Hippocampal formation (tissue), 2 donors: ENCODE measurements at places on chromosomes 2 and 18.

DNA sequence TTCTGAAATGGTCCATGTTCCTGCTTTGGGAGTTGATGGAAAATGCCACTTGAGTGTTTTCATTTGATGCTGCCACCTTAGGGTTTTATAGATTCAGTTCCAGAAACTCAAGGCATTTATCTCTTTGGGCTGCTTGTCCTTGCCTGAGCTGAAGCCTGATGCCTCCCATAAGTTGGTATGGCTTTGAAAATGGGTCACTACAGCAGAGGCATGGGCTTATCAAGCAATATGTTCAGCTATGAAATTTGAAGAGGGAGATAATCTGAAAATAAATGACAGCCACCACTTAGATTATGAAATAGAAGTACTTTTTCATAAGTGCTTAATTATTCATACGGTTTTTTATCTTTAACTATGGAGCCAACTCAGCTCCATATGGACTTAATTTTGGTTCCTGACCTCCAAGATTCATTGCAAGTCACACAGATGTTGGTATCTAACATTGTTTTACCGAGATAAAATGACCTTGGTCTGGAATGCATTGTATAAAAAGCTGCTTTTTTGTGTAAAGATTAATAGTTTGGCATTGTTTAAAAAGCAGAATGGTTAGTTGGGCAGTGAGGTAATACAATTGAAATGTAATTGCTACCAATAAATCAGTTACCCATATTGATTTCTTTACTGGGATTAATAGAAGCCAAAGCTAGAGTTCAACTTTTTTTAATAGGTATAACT is 4.5 kb downstream of the SLC14A1 start:
- DNase-seq: no peak

- DNase-seq: no peak
Measured at GRCh38 chr2:3563521-3563976, 5.4 kb upstream of the RNASEH1 start.

DNA sequence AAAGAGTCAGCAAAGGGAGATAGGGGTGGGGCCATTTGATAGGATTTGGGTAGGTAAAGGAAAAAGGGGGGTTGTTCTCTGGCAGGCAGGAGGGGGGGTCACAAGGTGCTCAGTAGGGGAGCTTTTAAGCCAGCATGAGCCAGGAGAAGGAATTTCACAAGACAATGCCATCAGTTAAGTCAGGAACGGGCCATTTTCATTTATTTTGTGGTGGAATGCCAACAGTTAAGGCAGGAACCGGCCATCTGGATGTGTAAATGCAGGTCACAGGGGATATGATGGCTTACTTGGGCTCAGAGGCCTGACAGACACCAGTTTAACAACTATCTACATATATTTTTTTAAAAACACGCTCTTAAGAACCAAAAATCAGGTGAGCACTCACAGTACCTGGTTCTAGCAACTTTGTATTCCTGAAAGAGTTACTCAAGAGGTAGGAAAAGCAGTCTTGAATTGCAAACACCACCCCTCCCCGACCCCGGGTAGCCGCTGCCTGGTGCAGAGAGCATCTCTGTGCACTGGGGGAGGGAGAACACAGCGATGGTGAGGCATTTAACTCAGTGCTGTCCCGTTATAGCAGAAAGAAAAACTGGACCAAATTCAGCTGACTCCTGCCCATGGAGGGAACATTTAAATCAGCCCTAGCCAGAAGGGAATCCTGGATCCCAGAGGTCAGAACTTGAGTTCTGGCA is 414.5 kb upstream of the KLHL29 start:
- no peak for DNase-seq

GRCh38 chr2:45724335-45724734 is 72.9 kb downstream of the PRKCE start:
- DNase-seq: no peak

- DNase-seq: no peak
Measured at GRCh38 chr2:68606759-68607158, 36.6 kb upstream of the PROKR1 start.

GRCh38 chr2:68839260-68839833 is 31.9 kb downstream of the BMP10 start:
- DNase-seq: no peak

GRCh38 chr2:974502-974901 is 23.9 kb downstream of the SNTG2 start:
- DNase-seq: no peak

DNA sequence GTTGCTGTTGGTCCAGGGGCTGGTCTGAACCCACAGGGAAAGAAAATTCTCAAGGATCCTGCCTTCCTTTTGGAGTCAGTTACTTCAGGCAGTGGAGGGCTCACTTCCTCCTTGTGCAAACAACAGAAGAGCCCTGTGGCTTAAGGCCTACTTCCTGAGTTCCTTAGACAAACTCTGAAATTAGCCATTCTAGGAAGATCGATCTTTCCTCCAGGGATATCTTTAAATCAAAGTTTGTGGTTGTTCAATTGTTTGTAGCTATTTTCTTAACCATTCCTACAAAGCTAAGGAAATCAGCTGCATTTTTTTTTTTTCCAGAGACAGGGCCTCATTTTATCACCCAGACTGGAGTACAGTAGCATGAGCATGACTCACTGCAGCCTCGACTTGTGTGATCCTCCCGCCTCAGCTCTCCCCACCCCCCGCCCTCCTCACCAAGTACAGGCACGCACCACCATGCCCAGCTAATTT is 156.0 kb downstream of the TANC1 start:
- no peak for DNase-seq

DNA sequence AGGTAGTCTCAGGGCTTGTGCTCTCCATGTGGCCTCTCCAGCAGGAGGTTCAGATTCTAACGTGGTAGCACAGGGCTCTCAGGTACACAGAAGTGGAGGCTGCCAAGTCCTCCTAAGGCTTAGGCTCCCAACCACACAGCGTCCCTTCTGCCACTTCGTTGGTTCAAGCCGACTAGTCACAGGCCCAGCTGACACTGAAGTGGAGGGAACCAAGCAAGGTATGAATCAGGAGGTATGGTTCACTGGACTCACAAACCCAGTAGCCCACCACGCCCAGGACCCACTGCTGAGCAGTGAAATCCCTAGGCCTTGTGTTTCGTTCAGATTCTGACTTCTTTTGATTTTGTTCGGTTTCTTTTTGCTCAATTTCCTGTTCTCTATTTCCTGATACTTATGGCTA is 46.0 kb upstream of the SEC11C start:
- no peak for DNase-seq

GRCh38 chr2:198283146-198283545 is 478.8 kb downstream of the PLCL1 start:
- no peak for DNase-seq

DNA sequence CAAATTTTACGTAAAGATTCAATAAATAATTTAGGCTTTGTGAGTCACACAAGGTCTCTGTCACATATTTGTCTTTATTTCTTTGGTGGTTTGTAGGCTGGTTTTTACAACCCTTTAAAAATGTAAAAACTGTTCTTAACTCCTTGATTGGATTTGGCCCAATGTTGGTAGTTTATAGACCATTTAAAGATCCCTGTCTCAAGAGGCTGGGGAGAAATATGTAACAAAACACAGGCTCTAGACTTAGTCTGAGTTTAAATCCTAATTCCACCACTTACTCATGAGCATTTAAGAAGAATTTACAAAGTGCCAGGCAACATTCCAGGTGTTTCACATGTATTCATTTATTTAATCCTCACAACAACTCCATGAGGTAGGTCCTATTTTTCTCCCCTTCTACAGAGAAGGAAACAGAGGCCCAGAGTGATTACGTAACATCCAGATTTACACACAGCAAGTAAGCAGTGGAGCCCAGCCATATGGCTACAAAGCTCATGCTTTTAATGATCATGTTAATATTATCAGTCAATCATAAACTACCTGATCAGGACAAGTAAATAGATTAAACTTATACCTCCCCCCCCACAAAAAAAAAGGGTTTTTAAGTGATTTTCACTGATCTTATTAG is 416.6 kb upstream of the ACVR2A start:
- no peak for DNase-seq

GRCh38 chr18:14221689-14222088 is 89.5 kb upstream of the ZNF519 start:
- DNase-seq: no peak

DNA sequence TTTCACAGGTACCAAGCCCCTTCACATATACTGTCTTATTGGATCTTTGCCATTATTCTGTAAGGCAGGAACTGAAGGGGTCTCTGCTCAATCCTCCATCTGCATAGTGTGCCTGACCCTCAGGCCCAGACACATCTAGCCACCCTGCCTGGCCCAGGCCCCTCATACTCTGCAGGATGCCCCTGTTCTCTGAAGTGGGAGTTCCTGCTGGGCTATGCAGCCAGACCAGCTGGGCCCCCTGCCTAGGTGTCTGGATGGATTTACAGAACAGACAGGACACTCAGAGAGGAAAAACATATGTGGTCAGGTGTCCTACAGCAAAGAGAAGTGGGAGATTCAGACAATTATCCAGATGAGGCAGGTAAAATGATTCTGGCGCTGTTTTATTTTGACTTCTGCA is 42.0 kb downstream of the SLC4A5 start:
- no peak for DNase-seq

- DNase-seq: no peak
Measured at GRCh38 chr2:233411162-233411561, 56.9 kb downstream of the DGKD start.

- DNase-seq: no peak
Measured at GRCh38 chr2:153347818-153348495, 130.6 kb downstream of the RPRM start.

DNA sequence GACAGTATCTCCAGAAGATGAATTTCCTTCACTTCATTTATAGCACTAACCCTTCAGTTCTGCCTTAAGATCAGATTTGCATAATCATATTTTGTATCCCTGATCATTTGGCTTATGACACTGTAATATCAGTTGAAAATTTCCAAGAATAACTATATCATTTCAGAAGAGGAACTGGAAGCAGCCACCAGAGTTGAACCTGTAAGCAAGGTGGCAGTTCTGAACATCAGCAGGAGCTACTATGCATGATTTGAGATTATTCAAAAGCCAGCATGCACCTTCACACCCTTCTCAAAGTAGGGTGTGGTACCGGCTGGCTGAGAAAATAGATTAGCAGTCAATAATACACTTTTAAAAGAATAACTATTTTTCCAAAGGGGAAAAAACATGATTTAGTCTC is 328.2 kb downstream of the DLGAP1 start:
- DNase-seq: no peak

DNA sequence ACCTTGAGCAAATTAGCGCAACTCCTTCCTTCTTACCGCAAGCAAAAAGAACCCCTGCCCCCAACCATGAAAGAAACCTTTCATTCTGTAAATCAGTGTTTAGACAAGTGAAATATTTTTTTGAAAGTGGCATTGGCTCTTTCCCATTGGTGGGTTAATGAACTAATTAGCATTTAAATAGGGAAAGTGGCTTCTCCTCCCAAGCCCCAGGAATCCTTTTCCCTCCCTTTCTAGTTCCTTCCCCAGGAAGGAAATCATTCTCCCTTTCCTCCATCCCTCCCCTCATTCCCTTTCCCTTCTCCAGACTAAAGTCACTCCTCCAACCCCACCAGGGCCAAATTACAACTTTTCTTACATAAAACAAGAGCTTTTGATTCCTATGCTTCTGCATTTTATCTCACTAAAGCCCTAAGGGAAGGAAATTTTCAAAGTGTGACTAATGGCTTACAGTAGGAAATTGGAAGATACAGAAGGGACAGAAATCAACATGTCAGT is 22.9 kb upstream of the TYMS start:
- DNase-seq: no peak

DNA sequence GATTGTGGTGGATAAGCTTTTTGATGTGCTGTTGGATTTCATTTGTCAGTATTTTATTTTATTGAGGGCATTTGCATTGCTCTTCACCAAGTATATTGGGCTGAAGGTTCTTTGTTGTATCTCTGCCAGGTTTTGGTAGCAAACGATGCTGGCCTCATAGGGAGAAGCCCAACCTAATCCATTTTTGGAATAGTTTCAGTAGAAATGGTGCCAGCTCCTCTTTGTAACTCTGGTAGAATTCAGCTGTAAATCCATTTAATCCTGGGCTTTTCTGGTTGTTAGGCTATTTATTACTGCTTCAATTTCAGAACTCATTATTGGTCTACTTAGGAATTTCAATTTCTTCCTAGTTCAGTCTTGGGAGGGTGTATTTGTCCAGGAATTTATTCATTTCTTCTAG is 309.8 kb upstream of the SETBP1 start:
- no peak for DNase-seq

DNA sequence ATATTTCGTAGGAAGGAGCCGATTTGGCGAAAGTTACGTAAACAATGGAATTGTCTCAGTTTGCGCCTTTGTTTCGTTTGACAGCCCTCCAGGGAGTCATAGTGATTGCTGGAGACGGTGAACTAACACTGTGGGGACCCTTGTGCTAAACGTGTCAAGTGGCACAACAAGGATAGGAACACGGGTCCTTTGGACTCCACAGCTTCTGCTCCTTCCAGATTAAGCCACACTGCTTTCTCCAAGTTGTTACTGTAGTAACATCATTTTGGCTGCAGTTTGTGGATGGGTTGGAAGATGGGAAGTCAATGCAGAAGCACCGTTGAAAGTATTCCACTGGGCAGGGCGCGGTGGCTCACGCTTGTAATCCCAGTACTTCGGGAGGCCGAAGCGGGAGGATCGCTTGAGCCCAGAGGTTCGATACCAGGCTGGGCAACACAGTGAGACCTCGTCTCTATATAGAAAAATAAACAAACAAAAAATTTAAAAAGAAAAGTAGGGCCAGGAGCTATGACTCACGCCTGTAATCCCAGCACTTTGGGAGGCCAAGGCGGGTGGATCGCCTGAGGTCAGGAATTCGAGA is 636 bp upstream of the IMMT start:
- no peak for DNase-seq

GRCh38 chr2:203399031-203399430 is 70.8 kb downstream of the ABI2 start:
- DNase-seq: no peak

DNA sequence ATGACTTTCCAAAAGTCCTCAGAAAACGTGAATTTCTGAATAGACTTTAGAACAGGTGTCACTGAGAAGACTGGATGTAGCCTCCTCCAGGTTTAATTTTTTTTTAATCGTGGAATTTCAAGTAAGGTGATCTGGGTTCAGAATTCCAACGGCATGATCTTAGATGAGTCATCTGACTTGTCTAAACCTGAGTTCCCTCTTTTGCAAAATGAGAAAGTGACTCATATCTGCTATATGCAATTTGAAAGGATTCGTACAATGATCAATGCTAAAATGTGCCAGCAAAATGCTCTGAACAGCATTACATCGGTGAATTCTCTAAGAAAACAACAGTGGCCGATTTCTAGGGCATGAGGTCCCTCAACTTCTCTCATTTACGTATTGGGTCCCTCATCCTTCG is 69.1 kb upstream of the ZNF516 start:
- no peak for DNase-seq

DNA sequence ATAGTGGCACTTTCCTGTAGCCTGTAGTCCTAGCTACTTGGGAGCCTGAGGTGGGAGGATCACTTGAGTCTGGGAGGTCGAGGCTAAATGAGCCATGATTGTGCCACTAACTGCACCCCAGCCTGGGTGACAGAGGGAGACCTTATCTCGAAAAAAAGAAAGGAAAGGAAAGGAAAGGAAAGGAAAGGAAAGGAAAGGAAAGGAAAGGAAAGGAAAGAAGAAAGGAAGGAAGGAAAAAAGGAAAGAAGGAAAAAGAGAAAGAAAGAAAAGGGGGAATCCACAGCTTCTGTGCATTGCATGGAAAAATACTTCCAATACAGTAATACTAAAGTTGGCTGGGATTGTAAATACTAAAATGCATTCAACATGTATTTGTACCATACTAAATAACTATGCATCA is 12.8 kb upstream of the PIK3C3 start:
- DNase-seq: no peak
